ENCODE measurements at places on chromosomes 1 and 21. TPM values are rescaled to one million over a fixed set of nuclear protein-coding genes. Genes with fewer than 3 reads are reported as not detected.

Gene KRTAP12-1
- total RNA-seq, result not detected

Gene ARTN
- total RNA-seq, result 6.9 TPM

Gene CFAP74
- not detected for total RNA-seq

Gene FAM72C
- total RNA-seq, result 0.96 TPM

Gene LCE1F
- not detected for total RNA-seq

Gene DVL1
- total RNA-seq, result 137 TPM

Gene IGFN1
- total RNA-seq, result 0.29 TPM

Gene MX1
- total RNA-seq, result 22.6 TPM

Gene AMY2B
- total RNA-seq, result 10.6 TPM

Gene SH2D5
- total RNA-seq, result 1.5 TPM

Gene AMIGO1
- total RNA-seq, result 0.37 TPM

Gene SYTL1
- total RNA-seq, result 0.05 TPM

Gene CDK18
- total RNA-seq, result 33.3 TPM

Gene CFAP45
- not detected for total RNA-seq

Gene DMBX1
- total RNA-seq, result not detected

Gene SFN
- not detected for total RNA-seq

Gene FAM72B
- 0.26 TPM for total RNA-seq

Gene RXFP4
- total RNA-seq, result not detected

Gene FMO5
- 2.6 TPM for total RNA-seq

Gene BLACAT1
- total RNA-seq, result not detected

Gene GBP7
- not detected for total RNA-seq

Gene LDLRAD1
- not detected for total RNA-seq

Gene S100A1
- 3.3 TPM for total RNA-seq

Gene C21orf58
- 1.7 TPM for total RNA-seq

Gene CFAP141
- total RNA-seq, result not detected

Gene SMPDL3B
- not detected for total RNA-seq

Gene LAPTM5
- 0.78 TPM for total RNA-seq
